GOT3 (cell line): ENCODE measurements at places on chromosomes 5 and 9.

DNA sequence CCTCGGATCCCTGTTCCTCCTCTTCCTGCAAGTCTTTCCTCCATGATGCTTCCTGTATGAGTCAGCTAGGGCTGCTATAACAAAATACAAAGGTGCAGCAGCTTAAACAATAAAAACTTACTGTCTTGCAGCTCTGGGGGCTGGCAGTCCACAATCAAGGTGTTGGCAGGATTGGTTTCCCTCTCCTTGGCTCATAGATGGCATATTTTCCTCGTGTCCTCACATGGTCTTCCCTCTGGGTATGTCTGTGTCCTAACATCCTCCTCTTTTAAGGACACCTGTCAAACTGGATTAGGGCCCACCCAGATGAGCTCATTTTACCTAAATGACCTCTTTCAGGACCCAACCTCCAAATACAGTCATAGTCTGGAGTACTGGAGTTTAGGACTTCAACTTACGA, 117.5 kb downstream of the MED10 start:
- no peak for DNase-seq

DNA sequence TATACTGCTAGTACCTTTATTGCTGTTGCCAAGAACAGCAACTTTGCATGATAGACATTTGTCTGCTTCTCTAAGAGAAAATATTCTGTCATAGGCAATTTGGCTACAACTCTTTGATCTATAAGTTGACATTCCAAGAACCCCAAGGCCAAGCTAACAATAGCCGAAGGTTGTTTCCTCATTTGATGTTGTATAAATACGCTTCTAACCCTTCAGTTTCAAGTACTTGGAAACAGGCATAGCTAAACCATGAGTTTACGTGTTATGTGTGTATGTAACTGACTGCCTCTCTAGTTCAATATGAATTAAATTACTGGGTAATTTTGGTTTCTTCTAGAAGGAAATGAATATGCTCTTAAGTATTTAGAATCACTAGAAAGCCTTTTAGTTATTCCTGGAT, 1034.0 kb downstream of the TLE4 start:
- no peak for DNase-seq

DNA sequence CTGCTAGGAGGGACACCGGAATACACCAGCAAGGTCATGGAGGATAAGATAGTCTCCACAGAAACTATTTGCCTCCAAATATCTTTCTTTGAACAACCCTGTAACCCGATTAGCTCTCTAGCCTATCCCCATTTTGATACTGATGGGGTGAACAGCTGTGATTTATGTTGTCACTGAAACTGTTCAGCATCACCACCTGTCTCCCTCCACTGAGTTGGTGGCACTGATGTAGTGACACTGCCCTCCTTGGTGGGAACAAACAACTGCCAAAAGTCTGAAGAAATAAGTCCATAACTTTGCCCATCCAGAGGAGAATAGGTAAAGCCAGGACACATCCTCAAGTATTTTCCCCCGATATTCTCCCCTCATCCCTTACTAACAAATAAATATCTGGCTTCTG, 24.3 kb upstream of the KCNV2 start:
- no peak for DNase-seq

GRCh38 chr9:116544896-116545295, 142.2 kb upstream of the TRIM32 start:
- no peak for DNase-seq

GRCh38 chr5:155952486-155953089, 374.4 kb upstream of the SGCD start:
- DNase-seq = no peak

- no peak for DNase-seq
These were observed 145.5 kb upstream of the PCA3 start for GRCh38 chr9:76618762-76619161.
